ENCODE measurements at places on chromosomes 5 and 9. TPM values are rescaled to one million over a fixed set of nuclear protein-coding genes. Genes with fewer than 3 reads are reported as not detected.

The DRD1 gene
- total RNA-seq: not detected

The ANKRD18A gene
- total RNA-seq: 5.9 TPM

The QRFP gene
- total RNA-seq: not detected

The FREM1 gene
- 33.6 TPM for total RNA-seq

The IER5L gene
- 3.3 TPM for total RNA-seq

The ALDH1A1 gene
- total RNA-seq: 686 TPM

The CHSY3 gene
- total RNA-seq: 1.5 TPM

The SLC1A1 gene
- total RNA-seq: not detected

- no peak for DNase-seq
- H3K4me1 ChIP-seq: no peaks in the 10 kb centered on the region
- H3K36me3 ChIP-seq: no peaks in the 10 kb centered on the region
- H3K4me3 ChIP-seq: no peak overlapping the region
- no peak overlapping the region for H3K27ac ChIP-seq
These were observed 74.6 kb downstream of the LMNB1 start for GRCh38 chr5:126851501-126852011.

DNA sequence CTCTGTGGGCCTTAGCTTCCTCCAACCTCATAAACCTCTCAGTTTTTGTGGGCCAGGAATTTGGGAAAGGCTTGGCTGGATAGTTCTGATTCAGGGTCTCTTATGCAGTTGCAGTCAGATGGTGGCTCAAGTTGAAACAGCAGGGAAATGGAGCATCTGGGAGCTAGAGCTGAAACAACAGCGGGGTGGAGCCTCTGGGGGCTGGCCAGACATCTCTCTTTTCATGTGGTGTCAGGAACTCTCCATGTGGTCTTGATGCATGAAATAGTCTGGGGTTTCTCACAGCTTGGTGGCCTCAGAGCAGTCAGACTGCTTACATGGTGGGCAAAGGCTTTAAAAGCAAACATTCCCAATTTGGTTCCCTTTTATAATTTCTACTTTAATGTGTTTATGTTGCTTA is 13.5 kb downstream of the ZNF346 start:
- H3K27ac ChIP-seq: no peak overlapping the region
- DNase-seq: no peak
- peaks cover 12% of the 10 kb centered on the region for H3K36me3 ChIP-seq
- H3K4me3 ChIP-seq: no peak overlapping the region
- H3K4me1 ChIP-seq: peaks cover 8% of the 10 kb centered on the region

DNA sequence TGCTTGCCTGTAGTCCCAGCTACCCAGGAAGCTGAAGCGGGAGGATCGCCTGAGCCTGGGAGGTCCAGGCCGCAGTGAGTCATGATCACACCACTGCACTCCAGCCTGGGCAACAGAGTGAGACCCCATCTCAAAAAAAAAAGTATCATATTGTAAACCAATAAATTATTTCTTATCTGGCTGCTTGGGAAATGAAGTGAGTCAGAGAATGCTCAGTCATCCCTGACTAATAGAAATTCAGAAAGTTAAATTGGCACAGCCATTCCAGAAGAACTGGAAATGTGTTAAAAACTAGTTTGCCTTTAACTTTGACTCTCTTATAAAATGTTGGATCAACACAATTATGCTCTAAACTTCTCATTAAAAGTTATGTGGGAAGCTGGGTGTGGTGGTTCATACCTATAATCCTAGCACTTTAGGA is 9.8 kb upstream of the GNE start:
- H3K27me3 ChIP-seq: no peaks in the 10 kb centered on the region
- H3K36me3 ChIP-seq: no peaks in the 10 kb centered on the region
- no peak overlapping the region for H3K27ac ChIP-seq
- H3K4me1 ChIP-seq: no peaks in the 10 kb centered on the region
- H3K4me3 ChIP-seq: no peak overlapping the region

DNA sequence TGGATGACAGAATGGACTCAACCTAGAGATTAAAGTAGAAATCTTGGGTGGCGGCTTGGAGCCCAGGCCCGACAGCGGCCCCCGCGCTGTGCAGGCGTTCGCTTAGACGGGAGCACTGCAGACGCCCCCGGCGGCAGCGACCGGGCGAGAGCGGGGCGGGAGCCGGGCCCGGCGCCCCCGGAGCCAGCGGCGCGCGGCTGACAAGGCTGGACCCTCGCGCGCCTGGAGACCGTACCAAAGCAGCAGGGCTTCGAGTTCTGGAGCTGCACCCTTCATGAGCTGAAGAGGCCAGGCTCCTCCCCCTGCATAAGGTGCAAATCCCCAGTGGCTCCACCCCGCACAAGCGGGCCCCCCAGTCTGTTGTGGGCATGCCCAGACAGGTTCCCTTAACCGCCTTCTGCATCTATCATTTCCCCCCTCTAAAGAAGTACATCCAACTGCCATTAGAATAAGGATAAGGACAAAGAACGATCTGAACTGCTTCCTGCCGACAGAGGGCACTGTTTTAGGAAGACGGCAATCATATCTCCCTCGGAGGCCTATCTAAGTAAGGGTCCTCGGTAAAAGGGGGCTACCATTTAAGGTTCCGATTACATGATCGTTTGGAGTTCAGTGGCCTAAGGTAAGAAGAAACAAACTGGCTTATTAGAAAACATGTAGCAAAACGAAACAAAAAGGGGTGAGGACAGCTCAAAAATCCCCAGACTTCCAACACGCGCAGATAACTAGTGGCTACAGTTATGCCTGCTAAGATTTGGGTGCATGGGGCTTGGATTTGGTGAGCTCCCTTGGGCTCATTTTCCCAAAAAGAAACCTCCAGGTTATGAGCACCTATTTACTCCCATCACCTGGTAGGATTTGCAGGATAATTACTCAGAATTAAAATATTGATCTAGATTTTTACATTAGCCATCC is 66.3 kb downstream of the RGMB start:
- H3K36me3 ChIP-seq: no peaks in the 10 kb centered on the region
- H3K4me3 ChIP-seq: no peak overlapping the region
- H3K27ac ChIP-seq: no peak overlapping the region
- no peaks in the 10 kb centered on the region for H3K4me1 ChIP-seq

GRCh38 chr5:158264264-158264663 is 405.3 kb upstream of the CLINT1 start:
- DNase-seq: no peak
- H3K4me1 ChIP-seq: no peaks in the 10 kb centered on the region
- no peak overlapping the region for H3K27ac ChIP-seq
- H3K36me3 ChIP-seq: no peaks in the 10 kb centered on the region
- no peaks in the 10 kb centered on the region for H3K27me3 ChIP-seq

DNA sequence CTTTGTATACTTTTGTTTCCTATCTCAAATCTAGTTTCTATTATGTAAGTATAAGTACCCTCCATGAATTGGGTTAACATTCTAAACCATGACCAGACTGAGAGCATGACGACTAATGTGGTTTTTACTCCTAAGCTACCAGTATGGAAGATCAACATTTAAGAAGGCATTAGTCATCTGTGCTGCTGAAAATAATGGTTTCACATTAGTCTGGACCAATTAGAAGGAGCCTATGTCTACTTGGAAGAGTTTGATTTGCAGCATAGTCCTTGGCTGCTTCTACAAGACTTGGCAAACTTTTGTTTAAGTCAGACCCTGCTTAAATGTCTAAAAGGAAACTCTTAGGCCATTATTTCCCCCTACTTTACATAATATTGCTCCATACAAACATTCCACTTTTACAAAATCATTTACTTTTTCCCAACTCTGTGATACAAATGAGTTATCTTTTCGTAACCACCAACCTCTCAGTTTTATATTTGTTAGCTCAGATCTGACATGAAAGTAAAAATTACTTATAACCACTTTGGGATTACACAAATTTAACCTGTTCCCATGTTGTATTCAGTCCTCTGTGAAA is 186.7 kb downstream of the COMMD10 start:
- no peaks in the 10 kb centered on the region for H3K36me3 ChIP-seq
- H3K27me3 ChIP-seq: no peaks in the 10 kb centered on the region
- no peak overlapping the region for H3K27ac ChIP-seq
- no peaks in the 10 kb centered on the region for H3K4me1 ChIP-seq

- no peak overlapping the region for H3K4me3 ChIP-seq
- no peaks in the 10 kb centered on the region for H3K27me3 ChIP-seq
- DNase-seq: no peak
- H3K4me1 ChIP-seq: no peaks in the 10 kb centered on the region
These were observed 22.5 kb downstream of the TRPM6 start for GRCh38 chr9:74865177-74865576.

DNA sequence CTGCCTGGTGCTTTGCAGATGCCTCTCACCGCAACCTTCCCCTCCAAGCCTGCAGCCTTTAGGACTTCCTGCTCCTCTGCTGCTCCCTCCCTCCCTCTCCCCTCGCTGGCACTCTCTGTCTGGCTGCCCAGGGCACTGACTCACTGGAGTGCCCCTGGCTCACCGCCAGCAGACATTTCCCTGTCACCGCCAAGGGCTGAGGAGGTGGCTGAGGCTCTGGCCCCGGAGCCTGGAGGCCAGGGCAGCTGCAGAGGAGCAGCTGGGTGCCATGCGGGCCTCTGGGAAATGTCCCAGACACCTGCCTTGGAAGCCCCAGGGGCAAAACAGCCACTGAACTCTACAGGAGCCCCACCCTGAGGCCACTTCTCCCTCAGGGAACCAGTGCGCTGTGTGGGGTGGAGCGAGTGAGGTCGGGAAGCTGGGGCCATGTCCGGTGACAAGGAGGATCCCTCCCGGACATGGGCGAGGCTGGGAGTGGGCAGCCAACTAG is 53.4 kb downstream of the TENT4A start:
- DNase-seq: no peak
- no peak overlapping the region for H3K27ac ChIP-seq
- peaks cover 9% of the 10 kb centered on the region for H3K4me1 ChIP-seq
- no peaks in the 10 kb centered on the region for H3K36me3 ChIP-seq
- H3K27me3 ChIP-seq: no peaks in the 10 kb centered on the region

GRCh38 chr9:17742067-17742466 is 163.2 kb downstream of the SH3GL2 start:
- H3K4me3 ChIP-seq: no peak overlapping the region
- H3K4me1 ChIP-seq: no peaks in the 10 kb centered on the region
- no peaks in the 10 kb centered on the region for H3K27me3 ChIP-seq
- no peak overlapping the region for H3K27ac ChIP-seq
- H3K36me3 ChIP-seq: no peaks in the 10 kb centered on the region

DNA sequence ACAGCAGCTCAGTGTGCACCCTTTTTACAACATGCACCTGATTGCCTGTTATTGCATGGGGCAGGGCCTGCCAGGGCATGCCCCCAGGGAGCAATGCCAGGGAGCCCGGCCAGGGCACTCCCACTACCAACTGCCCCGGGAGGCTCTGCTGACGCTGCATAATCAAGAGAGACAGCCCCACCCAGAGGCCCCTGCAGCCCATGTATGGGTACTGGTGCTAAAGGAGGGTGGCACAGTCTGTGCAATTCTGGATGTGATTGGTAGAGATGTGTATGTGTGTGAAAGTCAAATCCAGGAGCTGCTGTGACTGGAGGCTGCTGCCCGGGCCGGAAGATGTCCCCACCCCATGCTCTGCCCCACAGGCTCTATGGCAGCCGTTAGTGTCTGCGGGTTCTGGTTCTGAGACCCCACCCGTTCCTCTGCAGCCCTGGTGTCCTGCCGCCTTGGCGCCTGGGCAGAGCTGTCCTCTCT is 3.9 kb upstream of the NEURL1B start:
- H3K4me1 ChIP-seq: peaks cover 9% of the 10 kb centered on the region
- H3K27ac ChIP-seq: no peak overlapping the region
- no peaks in the 10 kb centered on the region for H3K36me3 ChIP-seq
- DNase-seq: no peak

GRCh38 chr5:158979749-158980521 is 119.8 kb downstream of the EBF1 start:
- H3K36me3 ChIP-seq: no peaks in the 10 kb centered on the region
- no peak for DNase-seq
- no peak overlapping the region for H3K27ac ChIP-seq

DNA sequence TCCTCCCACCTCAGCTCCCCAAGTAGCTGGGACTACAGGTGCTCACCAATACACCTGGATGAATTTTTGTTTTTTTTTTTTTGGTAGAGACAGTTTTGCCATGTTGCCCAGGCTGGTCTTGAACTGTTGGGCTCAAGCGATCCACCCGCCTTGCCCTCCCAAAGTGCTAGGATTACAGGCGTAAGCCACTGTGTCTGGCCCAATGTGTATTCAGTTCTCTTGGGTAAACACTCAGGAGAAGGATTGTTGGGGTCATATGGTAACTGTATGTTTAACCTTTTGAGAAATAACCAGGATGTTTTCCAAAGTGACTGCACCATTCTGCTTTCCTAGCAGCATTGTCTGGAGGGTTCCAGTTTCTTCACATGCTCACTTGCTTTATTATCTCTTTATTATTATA is 67.4 kb downstream of the TNPO1 start:
- H3K4me1 ChIP-seq: peaks cover 11% of the 10 kb centered on the region
- H3K27ac ChIP-seq: no peak overlapping the region
- no peaks in the 10 kb centered on the region for H3K27me3 ChIP-seq
- H3K4me3 ChIP-seq: no peak overlapping the region

Data from HepG2 (cell line).